ENCODE measurements at places on chromosomes 3 and 15. TPM values are rescaled to one million over a fixed set of nuclear protein-coding genes. Genes with fewer than 3 reads are reported as not detected.

GABRB3 gene
- total RNA-seq: 0.13 TPM

SORD gene
- 54.3 TPM for total RNA-seq

DNA sequence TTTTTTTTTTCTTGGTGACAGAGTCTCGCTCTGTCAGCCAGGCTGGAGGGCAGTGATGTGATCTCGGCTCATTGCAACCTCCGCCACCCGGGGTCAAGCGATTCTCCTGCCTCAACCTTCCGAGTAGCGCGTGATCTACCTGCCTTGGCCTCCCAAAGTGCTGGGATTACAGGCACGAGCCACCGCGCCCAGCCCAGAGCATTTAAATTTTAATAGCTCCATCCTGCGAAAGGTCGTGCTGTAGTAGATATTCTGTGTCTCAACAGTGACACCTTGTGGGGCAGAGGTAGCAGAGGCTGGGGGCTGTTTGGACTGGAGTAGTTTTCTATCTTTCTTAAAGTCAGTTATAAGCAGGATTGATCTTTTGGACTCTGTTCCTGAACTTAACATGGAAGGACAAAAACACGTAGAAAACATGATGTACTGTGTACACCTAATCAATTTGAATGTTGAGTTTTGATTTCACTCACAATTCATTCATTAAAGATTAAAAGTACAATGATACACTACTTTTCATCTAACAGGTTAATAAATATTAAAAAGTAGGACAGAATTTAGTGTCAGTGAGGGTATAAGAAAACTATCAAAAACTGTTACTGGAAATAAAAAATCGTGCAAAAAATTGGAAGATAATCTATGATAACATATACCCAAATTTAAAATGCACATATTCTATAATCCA, 11.0 kb upstream of the PDCD6IP start:
- peak; percentile 47 for DNase-seq

DNA sequence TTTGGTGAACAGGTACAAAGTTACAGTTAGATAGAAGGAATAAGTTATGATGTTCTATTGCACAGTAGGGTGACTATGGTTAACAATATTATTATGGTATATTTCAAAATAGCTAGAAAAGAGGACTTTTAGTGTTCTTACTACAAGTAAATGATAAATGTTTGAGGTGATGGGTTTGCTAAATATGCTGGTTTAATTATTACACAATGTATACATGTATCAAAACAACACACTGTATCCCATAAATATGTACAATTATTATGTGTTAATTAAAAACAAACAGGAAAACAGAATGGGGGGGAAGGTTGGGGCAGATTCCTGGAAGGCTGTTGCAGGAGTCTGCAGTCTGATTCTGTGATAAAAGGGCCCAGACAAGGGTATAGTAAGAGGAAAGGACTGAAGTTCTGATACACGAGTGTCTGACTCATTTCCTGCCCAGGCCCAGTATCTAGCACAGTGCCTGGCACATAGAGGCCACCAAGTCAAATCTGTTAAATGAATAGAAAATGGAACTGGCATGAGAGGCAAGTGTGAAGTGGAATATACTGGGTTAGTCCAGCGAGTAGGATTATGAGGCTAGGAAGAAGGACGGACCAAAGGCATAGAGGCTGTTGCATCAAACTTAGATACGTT, 7.2 kb upstream of the ENTPD3 start:
- no peak for DNase-seq

DNA sequence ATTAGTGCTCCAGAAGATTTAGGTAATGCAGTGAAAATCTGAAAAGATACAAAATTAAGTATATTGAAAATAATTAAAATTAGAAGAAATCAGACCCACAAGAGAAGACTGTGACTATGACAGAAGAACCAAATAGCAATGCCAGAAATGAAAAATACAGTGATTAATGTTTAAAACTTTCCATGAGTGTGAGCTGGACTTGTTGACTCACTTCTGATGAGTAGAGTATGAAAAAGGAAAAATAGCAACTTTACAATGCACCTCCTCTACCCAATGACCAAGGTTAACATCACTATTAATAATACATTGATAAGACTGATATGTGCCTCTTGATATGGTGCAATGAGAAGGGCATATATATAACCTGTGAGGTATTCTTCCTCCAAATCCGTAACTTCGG, 39.3 kb upstream of the SLC22A13 start:
- DNase-seq: no peak

- peak; percentile 80 for DNase-seq
Measured at GRCh38 chr15:40092256-40092978, 16.3 kb downstream of the BMF start.

GATM gene
- total RNA-seq: 152 TPM
